ENCODE measurements at places on chromosomes 5 and 9.

- DNase-seq = no peak
Measured at GRCh38 chr9:13324988-13325387, 45.5 kb upstream of the MPDZ start.

GRCh38 chr5:55668356-55668755 lies 43.8 kb downstream of the SLC38A9 start:
- DNase-seq = peak; percentile 47

- no peak for DNase-seq
Measured at GRCh38 chr5:14674983-14675854, 10.7 kb downstream of the OTULIN start.

DNA sequence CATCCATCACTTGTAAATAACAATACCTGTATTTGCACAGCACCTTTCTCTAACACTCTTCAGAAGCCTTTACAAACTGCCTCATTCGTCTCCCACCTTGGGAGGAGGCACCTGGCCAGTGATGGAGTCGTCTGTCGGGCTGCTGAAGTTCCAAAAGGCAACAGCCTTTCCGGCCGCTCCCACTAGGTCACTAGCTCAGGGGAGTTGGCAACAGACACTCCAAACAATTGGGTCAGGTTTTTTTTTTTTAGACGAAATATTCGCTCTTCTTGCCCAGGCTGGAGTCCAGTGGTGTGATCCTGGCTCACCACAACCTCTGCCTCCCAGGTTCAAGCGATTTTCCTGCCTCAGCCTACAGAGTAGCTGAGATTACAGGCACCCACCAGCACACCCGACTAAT lies 4.0 kb downstream of the DAP start:
- DNase-seq = no peak

DNA sequence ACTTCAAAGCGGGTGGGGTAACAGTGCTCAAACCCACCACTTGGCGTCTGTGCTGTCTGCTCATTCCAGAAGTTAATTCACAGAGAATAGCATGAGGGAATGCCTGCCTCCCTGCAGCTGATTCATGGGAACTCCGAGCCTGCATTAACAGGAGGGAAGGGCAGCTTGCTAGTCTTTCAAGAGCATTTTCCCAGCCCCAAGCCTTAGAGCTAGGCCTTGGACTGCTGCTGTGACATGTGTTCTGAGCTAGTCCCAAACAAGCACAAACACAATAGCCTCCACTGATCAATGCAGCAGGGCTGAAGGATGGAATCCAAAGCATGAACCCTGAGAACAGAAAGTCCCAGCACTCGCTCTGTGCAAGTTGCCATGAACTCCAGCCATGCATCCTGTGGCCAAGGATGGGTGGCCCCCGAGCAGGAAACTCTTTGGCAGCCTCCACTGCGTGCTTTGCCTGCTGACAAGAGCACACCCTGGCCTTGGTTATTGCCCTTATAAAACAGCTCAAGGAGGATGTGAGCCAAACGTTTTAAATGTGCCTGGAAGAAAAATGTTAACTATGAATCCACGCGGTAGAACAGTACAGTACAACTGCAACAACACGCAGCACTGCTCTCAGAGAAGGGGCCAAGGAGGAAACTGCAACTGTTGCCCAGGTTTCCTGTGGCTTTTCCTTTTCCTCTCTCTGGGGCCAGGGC lies 653.1 kb upstream of the KLF4 start:
- no peak for DNase-seq

DNA sequence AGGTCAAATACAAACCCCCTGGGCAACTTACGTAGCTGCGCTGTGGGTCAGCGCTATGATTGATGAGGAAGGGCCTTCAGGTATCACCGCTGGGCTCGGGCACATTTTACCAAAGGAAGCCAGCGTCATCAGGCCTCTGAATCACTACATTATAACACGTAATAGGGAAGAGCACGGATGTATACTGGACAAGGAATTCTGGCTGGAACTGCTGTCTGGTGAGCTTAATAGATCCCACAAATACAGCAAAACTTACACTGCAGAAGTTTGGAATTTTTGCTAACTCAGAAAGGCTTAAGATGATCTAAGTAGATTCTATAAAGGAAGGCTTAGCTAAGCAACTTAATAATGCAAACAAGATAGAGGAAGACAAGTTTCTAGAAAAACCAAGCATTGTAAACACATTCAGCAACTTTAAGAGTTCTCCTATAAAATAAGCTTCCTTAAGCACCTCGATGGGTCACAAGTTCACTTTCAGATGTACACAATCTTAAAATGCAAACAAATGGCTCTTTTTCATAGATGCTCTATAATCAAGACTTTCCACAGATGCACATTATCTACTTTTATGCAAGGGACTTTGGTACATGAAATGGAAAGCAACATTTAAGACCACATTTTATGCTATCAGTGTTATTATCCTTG lies 360.1 kb upstream of the PANK3 start:
- no peak for DNase-seq

DNA sequence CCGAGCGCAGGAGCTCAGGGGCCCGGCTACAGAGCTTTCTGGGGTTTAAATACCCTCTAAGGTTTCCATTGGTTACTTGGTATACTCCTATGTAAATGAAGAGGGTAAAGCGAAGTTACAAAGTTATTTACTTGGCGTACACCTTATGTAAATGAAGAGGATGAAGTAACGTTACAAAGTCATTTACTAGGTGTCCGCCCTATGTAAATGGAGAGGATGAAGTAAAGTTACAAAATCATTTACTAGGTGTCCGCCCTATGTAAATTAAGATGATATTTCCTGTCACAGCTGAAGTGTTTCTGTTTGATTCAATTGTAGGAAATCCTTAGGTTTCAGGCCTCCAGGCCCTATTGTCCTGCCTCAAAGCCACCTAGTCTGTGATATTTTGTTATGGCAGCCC lies 358.2 kb downstream of the MTRR start:
- DNase-seq = peak; percentile 5

DNA sequence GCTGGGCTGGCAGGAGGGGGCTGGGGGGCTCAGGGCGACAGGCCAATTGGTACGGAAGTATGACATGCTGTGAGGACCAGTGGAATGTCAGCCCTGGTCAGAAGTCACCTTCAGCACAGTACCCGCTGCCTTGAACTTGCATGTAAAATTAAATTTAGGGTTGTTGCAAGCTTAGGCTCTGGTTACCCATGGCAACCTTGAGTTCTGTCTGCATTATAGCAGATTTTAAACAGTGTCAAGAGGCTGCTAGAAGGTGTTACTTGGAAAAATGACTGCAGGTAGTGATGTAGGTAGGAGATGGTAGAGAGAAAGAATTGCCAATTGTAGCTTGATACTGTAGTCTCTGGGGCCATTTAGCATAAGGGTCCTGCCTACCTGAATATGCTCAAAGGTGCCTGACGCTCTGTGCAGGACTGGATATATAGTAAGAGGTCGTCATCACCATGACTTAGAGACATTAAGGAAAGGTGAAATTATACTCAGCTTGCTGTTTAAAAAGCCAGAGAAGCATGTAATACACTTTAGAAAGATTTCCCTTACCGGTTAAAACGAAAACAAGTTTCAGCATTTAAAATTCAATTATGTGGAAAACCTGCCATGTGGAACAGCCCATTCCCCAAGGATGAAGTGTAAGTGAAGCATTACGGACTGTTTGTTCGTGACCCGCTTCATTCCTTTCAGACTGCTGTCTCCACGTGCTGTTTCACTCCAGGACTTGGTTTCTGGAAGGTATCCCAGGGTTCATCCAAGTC lies 169.0 kb downstream of the PDZD2 start:
- no peak for DNase-seq

DNA sequence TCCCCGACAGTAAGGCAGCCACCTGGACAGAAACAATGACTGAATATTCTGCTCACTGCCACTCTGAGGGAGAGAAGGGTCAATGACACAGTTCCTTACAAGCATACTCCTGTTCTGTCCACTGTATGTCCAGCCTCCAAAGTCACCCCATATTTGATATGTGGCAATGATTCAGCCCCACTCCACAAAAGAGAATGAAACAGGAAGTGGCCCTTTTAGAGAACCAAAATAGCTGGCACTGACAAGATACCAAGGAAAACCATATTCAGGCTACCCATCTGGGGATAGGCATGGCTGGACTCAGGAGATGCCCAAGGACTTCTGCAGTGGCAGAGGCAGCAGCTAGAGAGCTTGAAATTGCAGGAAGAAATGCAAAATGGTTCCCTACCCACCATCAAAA lies 12.8 kb upstream of the GFRA3 start:
- DNase-seq = no peak

- peak; percentile 81 for DNase-seq
Measured at GRCh38 chr9:109401169-109401989, 80.5 kb upstream of the EPB41L4B start.

GRCh38 chr5:137734962-137735554 lies 831 bp downstream of the KLHL3 start:
- no peak for DNase-seq

DNA sequence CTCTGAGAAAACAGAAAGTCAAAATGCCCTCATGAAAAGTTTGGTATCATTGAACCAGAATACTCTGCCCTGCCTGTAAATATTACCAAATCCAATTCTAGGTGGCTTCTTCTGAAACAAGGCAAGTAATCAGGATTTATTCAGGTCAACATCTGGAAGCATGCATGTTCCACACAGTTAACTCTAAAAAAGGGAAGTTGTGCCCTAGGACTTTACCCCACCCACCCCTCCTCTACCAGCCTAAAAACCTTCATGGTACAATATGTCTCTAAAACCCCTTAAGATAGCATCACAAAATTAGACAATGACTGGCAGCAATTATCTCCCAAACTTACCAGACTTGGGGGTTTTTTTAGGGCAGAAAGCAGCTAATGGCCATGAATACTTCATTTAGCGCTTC lies 414.8 kb upstream of the SLC30A5 start:
- DNase-seq = no peak

DNA sequence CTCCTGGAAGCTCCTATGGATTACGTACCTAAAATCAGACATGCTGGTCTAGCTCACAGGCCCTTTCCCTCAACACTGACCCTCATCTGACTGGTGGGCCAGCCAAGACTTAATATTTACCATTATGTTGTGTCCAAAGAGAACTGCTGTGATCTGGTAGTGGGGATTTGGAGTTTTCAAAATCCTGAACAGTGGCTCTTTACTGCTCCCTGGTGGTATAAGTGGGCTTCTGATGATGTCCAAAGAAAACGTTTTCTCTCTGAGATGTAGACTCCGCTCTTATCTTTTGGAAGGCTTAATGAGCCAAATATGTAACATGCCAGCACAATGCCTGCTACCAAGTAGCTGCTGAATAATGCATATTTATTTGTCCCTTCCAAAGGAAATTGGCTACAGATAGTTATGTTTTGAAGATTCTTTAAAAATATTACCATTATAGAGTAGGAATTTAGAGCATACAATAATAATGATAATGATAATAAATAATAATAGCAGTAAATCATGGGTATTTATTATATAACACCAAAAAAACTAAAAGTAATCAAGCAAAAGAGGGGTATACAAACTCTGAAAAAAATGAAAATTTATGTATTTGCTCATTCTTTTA lies 406.6 kb upstream of the TNC start:
- peak; percentile 76 for DNase-seq

DNA sequence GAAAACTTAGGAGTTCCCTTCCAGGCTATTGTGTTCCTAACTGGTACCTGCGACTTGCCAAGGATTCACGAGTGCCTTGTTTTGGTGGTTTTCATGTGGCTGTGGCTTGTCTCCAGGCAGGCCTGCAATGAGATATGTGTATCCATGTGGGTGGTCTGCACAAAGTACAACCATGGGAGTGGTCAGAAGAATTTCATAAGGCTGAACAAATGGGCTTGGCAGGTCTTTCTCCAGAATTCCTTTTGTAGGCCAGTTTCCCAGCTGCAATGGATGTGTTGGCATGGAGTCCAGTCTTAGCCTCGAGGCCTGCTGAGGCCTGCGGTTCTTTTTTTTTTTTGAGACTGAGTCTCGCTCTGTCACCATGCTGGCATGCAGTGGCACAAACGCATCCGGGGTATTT lies 28.8 kb upstream of the MELK start:
- DNase-seq = no peak

DNA sequence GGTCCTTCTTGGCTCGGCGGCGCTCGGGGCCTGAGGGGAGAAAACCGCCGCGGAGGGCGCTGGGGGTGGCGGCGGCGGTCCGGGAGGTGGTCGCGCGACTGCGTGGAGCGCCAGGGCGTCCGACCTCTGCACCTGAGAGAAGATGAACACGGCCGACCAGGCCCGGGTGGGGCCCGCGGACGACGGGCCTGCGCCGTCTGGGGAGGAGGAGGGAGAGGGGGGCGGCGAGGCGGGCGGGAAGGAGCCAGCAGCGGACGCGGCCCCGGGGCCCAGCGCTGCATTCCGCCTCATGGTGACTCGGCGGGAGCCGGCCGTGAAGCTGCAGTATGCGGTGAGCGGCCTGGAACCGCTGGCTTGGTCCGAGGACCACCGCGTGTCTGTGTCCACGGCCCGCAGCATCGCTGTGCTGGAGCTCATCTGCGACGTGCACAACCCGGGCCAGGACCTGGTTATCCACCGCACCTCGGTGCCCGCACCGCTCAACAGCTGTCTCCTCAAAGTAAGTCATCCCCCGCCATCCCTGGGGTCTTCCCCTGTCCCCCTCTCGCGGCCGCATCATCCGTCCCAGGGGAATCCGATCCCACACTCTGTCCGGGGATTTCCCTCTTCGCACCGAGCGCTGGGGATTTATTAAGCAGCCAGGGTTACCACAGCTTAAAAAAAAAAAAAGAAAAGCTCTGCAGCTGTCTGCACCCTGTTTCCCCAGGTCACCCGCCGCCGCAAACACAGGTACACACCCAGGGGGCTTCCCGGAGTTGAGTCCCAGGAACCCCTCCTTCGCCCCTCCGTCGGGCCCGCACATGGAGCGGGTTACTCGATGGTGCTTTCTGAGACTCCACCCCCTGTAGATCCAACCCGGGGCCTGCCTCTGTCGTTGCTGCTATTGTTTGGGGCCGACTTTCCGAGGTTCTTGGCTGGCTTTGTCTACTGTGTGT lies at the start of gene GTF3C4:
Gene GTF3C4 (plus strand): TSS at position 8 of the 935 bp plus-strand sequence. CDS start 135 bp downstream, at position 143.
- peak; percentile 59 for DNase-seq

GRCh38 chr9:95101326-95101725 lies 216.2 kb downstream of the FANCC start:
- no peak for DNase-seq

DNA sequence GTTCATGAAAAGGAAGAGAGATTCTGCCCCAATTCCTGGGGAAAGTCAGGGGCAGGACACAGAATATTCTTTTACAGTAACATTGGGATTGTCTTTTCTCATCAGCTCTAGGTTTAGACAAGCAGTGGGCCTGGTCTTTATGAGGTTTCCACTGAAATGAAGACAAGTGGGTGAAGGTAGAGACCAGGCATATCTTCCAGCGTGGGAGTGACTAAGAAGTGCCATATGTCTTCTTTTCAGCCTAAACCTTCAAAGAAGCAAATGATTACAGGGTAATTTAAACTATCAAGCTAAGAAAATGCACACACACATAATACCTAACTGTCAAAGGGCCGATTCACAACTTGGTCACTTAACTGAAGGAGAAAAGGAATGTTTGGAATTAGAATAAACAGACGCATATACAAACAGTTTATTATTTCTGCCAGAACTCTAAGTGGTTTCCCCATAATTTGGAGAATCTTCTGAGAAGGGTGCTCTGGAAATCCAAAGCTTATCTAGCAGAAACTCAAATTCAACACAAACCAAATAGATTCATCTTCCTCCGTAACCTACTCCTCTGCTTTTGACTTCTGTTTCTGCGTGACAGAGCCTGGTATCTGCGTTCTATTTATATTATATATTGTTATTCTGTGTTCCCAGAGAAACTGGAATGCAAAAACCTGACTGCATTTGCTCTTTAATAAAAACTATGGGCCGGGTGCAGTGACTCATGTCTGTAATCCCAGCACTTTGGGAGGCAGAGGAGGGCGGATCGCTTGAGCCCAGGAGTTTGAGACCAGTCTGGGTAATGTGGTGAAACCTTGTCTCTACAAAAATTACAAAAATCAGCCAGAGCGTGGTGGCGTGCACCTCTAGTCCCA lies 22.0 kb upstream of the TEK start:
- DNase-seq = no peak

GRCh38 chr9:114291064-114291474 lies 31.8 kb upstream of the ORM1 start:
- peak; percentile 88 for DNase-seq

All from Karpas-422 (cell line).